ENCODE measurements at places on chromosomes 12 and 14.

- no peak for DNase-seq
These were observed 76.0 kb downstream of the GALNT8 start for GRCh38 chr12:4796216-4796615.

- no peak for DNase-seq
These were observed 923.4 kb downstream of the NRXN3 start for GRCh38 chr14:79093531-79093930.

DNA sequence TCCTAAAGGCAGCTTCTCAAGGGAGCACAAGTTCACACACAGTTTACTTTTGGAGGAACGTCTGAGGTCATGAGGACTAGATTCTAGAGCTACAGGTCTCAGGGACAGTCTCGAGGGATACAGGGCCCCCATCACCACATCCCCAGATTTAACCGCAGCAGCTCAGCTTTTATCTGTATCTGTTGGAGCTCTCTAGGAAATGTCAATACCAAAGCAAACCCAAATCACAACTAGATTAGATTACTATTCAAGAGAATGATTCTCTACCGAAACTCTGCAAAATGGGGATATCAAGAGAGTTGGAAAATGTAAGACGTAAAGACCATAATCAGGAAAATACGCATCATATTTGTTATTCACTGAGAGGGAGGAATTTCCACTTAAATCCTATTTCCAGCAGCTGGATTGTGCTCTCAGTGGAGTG, 4.0 kb upstream of the MYRFL start:
- DNase-seq: no peak

GRCh38 chr14:51424561-51425251, 184.7 kb downstream of the TMX1 start:
- DNase-seq: no peak

DNA sequence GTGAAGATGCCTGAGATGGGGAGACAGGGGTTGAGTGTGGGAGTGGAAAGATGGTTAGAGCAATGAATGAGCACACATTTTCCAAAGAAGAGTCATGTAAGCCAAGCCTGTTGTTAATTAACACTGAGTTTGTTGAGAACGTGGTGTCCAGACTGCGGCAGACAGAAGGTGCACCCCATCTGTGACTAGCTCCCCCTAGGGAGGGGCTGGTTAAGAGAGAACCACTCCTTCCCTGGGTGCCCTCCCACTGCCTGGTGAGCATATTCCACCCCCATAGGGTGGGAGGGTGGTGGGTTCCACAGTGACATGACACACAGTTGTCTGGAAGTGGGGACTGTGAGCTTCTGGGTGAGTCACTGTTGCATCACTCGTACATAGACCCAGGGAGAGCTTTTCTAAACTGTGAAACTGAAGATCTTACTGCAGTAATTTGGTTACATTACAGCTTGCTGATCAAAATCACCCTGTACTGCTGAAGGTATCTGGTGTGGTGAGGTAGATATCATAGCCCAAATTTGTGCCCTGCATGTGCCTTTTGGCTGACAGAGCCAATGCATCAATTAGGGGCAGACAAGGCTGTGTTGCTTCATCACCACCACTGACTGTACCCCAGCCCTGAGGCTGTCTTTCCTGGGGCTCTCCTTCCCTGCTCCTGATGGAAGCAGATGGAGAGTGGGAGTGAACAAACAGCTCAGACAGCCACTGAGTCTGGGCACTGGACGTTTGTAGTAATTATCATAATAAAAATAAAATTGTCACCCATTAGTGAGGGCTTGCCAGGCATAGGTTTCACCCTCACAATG, 150.9 kb downstream of the EMP1 start:
- DNase-seq: no peak

DNA sequence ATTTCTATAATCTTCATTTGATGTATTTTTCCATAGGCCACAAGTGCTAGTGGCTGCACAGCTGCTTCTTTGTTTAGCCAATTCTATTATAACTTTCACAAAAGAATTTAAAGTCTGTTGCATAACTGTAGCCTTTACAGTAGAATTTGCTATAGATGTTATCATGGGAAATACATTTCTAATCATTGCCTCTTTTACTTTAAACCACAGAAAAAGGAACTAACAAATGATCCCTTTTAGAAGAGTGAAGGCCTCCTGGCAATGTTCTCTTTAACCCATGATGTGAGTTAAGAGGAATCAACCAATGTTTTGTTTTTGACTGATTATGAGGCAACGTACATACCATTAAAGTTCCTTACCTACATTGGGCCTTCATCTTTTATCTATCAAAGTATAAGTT, 68.8 kb downstream of the RPL10L start:
- no peak for DNase-seq

- no peak for DNase-seq
These were observed 11.6 kb downstream of the POMT2 start for GRCh38 chr14:77309131-77309530.

GRCh38 chr12:53955036-53955775, 503 bp downstream of the HOXC12 start:
- DNase-seq: no peak

- no peak for DNase-seq
These were observed 196.0 kb downstream of the BCAT1 start for GRCh38 chr12:24752763-24753462.

GRCh38 chr12:121132601-121133481, at the start of gene P2RX7:
Gene P2RX7 (plus strand): TSS chr12:121132876. CDS start chr12:121132971, 95 bp downstream.
- peak; percentile 95 for DNase-seq

DNA sequence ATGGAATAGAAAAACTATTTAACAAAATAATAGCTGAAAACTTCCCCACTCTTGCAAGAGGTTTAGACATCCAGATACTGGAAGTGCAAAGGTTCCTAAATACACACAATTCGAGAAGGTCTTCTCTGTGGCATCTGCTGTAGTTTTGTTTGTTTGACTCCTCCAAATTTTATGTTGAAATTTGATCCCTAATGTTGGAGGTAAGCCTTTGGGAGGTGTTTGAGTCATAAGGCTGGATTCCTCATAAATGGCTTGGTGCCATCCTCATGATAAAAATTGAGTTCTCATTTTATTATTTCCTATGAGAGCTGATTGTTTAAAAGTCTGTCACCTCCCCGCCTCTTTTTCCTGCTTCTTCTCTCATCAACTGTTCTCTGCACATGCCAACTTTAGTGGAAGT, 182.7 kb downstream of the MYRFL start:
- no peak for DNase-seq

- DNase-seq: no peak
These were observed 62.1 kb upstream of the TRIM9 start for GRCh38 chr14:51157012-51157411.
